Stimulated activated CD4-positive, alpha-beta T cell treated with anti-CD3 and anti-CD28 coated beads, Interleukin-15, amount 100 ng/mL, for 24 hours (primary cell): ENCODE measurements at places on chromosomes 6 and 20.

DNA sequence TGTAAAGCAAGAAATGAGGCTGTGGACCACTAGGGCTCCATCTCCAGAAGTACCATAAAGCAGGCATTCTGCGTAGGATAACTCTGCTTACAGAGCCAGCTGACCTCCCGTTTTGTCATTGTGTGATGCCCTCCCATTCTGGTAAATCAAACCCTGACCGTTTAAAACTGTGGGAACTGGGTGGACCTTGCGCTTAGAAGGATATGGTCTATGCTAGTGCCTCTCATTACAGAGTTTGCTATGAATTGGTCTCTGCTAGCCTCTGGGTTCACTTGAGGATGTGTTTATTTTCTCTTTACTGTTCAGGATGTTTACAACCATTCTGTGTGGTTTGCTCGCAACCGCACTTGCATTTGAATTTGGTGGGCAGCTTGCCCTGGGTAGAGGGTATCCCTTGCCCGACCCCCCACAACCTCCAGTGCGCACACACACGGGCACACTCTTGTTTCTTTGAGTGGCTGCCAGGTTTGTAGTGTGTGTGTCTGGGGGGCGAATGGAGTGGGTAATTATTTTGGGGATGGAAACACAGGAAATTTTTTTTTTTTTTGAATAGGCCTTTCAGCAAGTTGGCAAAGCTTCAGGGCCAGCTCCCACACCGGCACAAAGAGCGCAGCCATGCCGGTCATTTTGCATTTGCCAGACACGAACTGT lies 198.3 kb downstream of the JARID2 start:
- no peak for DNase-seq

DNA sequence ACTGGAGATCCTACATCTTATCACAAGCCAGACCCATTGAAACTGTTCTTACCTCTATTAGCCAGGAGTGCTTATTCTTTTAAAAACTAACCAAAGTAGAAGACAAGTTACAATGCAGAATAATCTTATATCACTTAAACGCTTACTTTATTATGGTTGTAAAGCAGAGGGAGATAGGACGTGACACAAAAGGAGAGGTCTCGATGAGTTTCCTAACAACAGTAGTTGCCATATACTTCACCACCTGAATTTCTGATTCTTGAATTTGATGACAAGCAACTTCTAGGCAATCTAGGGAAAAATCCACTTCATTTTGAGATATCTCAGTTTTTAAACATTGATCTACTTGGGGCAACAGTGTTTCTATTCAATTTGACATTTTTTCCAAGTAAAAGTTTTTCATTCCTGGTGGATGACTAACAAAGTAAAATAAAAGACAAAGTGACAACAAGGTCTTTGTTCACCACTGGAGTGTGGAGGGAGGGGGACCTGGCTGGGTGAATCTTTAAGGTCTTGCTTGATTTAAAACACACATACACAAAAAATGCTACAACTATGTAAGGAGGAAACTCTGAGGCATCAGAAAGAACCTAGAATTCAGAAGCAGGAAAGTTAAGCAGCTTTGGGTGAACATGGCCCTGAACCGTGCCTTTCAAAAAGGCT lies 110.9 kb downstream of the SMLR1 start:
- no peak for DNase-seq

GRCh38 chr20:38139977-38140753 lies 24.9 kb downstream of the TGM2 start:
- DNase-seq = no peak

DNA sequence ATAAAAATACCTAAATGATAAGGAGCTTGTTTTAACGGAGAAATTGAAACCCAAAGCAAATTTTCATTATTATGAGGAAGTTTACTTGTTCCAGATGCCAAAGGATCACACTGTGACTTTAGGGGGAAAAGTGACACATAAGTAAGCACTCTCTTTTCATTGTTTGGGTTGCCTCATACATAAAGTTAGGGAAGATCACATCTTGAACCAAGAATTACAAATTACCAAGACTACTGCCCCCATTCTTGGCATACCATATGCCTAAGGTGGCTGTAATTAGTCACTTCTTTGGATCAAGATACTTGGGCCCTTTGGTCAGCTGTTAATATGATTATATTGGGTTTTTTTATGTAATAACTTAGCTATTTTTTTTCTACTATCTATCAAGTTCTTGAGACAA lies 269.0 kb downstream of the COL12A1 start:
- no peak for DNase-seq

GRCh38 chr6:18154507-18155149 lies at the start of gene TPMT:
TSS of gene TPMT (minus strand) at chr6:18155077. CDS start at chr6:18149127, 5,950 bp downstream.
- no peak for DNase-seq

- DNase-seq = no peak
Observed at GRCh38 chr6:131045139-131045538, 17.9 kb downstream of the EPB41L2 start.

- DNase-seq = no peak
Observed at GRCh38 chr6:84665401-84665800, 99.0 kb downstream of the TBX18 start.

GRCh38 chr6:44084231-44085014 lies 42.8 kb downstream of the MRPL14 start:
- no peak for DNase-seq

GRCh38 chr6:105458084-105458483 lies 55.2 kb upstream of the PREP start:
- no peak for DNase-seq

DNA sequence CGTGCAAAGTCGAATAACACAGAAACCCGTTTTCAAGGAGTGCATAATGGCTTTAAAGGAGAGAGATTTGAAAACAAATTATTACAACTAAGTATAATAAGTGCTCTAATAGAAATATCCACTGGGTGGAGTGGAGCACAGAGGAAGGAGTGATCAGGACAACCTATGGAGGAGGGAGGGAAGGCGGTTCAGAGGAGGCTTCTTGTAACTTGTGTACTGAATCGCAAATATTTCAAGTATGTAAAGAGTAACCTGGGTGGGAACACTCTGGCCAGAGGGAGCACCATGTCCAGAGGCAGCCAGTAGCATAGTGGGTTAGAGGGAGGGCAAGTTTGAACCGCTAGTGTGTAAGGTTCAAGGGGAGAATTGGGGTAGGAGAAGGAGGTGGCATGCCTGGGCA lies 21.6 kb upstream of the TNFAIP3 start:
- no peak for DNase-seq

DNA sequence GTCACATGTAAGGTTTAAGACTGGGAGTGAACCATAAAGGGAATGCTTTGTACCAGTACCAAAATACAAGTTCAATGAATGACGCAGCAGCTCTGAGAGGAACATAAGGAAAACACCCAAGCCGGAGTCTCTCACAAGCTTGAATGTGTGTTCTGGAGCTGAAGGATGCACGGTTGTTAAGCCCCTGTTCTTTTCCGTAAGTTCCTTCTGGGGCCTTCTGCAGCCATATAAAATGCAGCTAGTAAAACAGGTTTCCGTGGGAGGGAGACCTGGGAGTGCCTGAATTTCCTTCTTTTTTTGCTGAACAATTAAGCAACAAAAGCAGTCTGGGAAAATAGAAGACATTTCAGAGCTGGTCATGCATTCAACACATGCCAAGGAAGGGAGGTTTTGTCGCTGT lies 73.2 kb upstream of the JAG1 start:
- no peak for DNase-seq

- peak; percentile 61 for DNase-seq
Observed at GRCh38 chr20:2752567-2753460, 47.6 kb downstream of the CPXM1 start.

DNA sequence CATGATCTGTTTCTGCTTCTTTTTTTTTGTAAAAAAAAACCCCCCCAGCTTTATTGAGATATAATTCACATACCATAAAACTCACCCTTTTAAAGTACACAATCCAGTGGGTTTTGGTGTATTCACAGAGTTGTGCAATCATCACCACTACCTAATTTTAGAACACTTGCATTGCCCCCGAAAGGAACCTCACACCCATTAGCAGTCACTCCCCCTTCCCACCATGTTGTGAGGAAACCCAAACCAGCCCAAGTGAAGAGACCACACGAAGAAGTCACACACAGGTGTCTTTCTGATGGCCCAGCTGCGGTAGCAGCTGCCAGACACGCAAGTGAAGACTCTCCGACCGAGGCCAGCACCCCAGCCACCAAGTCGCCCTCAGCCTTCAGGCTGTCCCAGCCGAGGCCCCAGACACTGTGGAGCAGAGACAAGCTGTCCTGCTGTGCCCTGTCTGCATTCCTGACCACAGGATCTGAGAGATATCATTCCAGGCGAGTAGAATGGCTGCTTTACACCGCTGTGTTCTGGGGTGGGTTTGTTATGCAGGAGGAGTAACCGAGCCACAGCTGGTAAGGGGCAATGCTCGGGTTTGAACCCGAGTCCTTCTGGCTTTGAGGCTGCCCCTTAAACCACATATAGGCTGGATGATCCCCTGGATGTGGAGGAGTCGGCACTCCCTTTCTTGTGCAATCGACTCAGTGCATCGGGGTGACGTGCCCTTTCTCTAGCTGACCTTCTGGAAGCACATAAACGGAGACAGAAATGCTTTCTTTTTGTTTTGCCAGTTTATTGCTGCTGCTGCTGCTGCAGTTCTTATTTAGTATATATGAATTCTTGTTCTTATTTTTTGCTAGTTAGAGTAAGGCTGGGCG lies 59.1 kb upstream of the PTPN1 start:
- DNase-seq = peak; percentile 27

DNA sequence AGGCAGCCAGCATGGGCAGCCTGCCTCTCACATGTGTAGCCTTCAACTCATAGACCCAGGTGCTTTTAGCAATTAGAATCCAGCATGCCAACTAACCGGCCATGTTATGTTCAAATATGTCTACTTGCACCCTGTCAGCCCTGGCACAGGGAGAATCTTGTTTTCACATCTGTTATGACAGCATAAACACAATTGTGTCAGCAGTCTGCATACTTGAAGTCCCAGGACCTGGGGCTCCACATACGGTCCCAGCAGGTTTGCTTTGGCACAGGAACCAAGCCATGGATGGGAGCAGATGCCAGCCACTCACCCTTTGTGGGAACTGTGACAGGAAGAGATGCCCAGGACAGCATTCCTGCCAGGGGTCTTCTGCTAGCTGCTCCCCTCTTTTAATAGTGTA lies 67.2 kb upstream of the SYNDIG1 start:
- DNase-seq = no peak

DNA sequence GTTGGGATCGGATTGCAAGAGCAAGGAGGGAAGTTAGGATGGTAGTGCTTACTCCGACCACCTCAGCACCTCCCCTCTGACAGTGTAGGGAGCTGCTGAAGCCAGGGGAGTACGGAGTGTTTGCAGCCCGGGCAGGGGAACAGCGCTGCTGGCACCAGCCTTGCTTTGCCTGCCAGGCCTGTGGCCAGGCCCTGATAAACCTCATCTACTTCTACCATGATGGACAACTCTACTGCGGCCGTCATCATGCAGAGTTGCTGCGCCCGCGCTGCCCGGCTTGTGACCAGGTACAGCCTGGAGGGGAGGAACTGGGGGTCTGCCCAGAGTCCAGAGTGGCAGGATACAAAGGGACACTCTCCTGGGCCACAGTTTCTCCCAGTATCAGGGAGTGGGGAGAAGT lies 2.2 kb upstream of the TOMM6 start:
- DNase-seq = no peak

DNA sequence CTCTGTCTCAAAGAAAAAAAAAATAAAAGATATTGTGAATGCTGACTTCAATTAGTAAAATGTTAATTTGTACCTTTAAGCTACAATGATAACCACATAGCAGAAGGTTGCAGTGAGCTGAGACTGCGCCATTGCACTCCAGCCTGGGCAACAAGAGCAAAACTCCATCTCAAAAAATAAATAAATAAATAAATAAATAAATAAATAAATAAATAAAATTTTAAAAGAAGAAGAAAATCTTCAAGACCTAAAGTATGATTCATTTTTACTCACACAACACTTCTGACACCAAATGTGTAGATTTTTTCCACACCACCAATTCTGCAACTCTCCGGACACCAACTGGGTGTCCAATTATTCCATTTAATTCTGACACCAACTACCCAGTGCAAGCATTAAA lies 28.8 kb upstream of the MBOAT1 start:
- no peak for DNase-seq

DNA sequence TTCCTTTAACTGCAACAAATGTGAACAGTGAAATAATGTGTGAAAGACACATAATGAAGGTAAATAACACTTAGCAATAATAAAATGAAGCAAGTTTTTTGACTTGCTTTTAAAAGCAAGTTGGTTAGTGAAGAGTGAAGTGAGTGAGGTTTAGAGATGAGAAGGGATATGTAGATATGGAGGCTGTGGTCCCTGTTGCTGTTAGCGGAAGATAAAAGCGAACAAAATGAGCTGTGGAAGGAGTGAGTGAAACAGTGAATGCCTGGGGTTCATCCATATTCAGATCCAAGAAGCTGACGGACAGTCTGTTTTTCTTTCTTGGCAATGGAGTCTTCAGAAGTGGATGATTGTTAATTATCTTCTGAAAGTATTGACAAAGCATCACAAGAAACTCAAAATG lies 23.5 kb downstream of the ZBTB9 start:
- no peak for DNase-seq

GRCh38 chr6:88662163-88662580 lies 301.2 kb downstream of the RNGTT start:
- DNase-seq = no peak

DNA sequence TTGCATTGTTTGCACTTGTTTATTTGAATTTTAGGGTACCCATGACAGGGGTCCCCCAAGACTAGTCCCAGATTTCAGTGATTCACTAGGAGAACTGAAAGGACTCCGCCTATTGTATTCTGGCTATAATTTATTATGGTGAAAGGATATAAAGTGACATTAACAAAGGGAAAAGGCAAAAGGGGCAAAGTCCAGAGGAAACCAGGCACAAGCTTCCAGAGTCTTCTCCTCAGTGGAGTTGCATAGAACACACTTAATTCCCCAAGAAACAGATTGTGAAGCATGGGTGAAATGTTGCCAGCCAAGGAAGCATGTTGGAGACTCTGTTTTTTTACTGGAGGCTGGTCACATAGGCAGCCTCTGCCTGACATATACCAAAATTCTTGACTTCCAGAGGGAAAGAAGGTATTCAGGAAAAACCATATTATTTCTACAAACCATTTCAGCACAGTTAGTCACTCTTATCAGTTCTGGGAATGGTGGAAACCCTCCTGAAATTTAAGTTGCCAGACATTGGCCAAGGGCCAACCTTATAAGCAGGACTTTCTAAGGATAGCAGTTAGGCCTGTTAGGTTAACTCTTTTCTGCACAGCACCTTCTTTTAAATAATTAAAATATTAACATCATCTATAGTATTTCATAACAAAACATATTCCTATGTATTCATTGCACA lies 71.8 kb downstream of the FIG4 start:
- no peak for DNase-seq

GRCh38 chr6:167137081-167137480 lies 14.2 kb downstream of the CCR6 start:
- DNase-seq = no peak
